ENCODE measurements at places on chromosomes 6 and 20. TPM values are rescaled to one million over a fixed set of nuclear protein-coding genes. Genes with fewer than 3 reads are reported as not detected.

- DNase-seq: no peak
Observed at GRCh38 chr20:53146201-53146891, 174.2 kb downstream of the TSHZ2 start.

DNA sequence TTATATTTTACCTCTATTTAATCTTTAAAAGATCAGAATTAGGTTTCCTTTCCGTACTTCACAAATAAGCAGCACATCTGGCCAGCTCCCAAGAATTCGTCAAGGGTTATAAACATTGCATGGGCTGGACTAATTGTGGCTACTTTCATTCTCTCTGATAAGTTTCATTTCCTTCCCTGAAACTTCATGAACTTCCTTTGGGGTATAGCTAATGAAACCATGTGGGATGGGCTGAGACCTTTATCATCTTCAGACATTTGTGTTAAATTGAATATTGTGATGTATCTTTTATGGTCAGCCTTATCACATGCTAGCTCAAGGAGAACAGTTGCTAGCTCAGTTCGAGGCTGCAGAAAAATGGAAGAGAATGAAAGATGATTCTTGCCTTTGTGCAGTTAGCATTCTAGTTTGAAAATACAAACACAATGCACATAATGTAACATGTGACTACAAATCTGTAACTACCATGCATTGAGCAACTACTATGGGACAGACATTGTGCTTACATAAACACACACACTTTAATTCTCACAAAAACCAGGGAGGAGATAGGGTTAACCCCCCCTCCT, 1.7 kb upstream of the GMPR start:
- DNase-seq: no peak

GRCh38 chr6:111938710-111939109, 65.5 kb upstream of the FYN start:
- DNase-seq: no peak

- no peak for DNase-seq
Observed at GRCh38 chr6:31143148-31143547, 4.3 kb upstream of the PSORS1C2 start.

NOP56 gene
- total RNA-seq: 83.5 TPM

SLC26A8 gene
- total RNA-seq: 3.7 TPM

DNA sequence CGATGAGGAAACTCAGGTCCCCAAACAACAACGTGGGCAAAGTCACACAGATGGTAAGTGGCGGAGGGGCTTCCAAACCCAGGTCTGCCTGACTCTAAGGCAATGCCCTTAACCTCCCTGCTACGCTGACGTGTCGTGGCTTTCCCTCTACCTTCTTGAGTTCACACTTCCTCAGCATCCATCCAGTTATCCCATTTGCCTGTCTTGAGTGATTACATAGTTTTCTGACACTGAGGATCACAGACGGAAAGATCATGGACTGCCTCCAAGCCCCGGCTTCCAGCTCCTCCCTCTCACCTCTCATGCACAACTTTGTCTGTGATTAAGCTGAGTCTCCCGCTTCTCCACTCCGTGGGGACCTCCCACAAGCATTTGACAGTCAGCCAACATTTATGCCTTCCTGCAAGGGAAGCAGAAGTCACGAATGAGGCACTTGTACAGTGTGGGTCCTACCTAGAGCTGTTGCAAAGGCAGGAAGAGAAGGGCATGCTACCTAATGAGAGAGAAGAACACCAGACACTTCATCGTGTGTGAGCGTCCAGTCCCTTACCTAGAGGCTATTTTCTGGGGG, 33.8 kb downstream of the TBC1D7 start:
- no peak for DNase-seq

NMBR gene
- total RNA-seq: 2.5 TPM

Data from cerebellum (tissue), 4 donors.